ENCODE measurements at places on chromosomes 7 and 10. TPM values are rescaled to one million over a fixed set of nuclear protein-coding genes. Genes with fewer than 3 reads are reported as not detected.

Gene PILRB
- 32.1 TPM for total RNA-seq

Gene CFAP43
- 0.06 TPM for total RNA-seq

DNA sequence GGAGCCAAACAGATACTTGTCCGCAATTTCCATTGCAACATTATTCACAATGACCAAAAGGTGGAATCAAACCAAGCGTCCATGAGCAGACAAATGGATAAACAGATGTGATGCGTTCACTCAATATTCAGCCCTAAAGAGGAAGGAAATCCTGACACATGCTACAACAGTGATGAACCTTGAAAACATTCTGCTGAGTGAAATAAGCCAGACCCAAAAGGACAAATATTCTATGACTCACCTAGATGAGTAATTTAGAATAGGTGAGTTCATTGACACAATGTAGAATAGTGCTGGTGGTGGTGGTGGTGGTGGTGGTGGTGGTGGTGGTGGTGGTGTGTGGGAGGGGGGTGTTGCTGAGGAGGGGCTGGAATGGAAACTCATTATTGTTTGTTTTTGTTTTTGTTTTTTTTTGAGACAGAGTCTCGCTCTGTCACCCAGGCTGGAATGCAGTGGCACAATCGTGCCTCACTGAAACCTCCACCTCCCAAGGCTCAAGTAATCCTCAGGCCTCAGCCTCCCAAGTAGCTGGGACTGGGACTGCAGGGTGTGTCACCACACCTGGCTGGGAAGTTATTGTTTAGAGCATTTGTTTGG lies 28.6 kb downstream of the SMKR1 start:
- no peak for DNase-seq

- DNase-seq: no peak
Observed at GRCh38 chr10:60280475-60280874, 109.2 kb downstream of the ANK3 start.
